ENCODE measurements at places on chromosomes 2 and 18.

DNA sequence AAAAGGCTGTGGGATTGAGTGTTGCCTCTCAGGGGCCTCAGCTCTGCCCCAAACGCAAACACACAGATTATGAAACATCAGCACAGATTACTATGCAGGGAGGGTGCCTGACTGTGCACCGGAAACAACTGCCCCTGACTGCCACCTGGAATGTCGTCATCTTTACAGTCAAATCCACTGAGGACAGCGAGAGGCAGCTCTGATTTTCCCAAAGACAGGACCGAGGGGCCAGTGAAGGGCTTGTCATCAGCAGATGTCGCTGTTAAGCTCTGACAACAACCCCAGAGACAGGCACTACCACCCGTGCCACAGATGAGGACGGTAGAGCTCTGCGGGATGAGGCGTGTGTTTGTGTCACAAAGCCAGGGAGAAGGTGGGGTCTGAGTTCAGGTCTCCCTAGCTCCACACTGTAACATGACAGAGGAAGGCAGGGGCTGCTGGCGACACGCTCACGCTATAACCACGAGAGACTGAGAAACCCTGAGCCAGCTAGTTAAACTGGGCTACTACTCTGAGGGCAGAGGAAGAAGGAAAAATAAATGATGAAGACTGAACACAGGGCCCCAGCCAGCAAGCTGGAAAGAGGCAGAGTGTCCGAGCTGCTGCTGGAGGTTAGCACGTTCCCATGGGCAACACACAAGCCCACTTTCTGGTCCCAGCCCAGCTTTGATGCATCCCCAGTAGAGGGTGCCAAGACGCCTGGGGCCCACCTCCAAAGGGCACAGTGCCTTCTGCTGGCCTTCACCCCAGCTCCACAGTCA is 47.0 kb downstream of the PARD6G start:
- DNase-seq: peak; percentile 91

- peak; percentile 90 for DNase-seq
Measured at GRCh38 chr2:199462956-199463692, 5.4 kb upstream of the SATB2 start.

DNA sequence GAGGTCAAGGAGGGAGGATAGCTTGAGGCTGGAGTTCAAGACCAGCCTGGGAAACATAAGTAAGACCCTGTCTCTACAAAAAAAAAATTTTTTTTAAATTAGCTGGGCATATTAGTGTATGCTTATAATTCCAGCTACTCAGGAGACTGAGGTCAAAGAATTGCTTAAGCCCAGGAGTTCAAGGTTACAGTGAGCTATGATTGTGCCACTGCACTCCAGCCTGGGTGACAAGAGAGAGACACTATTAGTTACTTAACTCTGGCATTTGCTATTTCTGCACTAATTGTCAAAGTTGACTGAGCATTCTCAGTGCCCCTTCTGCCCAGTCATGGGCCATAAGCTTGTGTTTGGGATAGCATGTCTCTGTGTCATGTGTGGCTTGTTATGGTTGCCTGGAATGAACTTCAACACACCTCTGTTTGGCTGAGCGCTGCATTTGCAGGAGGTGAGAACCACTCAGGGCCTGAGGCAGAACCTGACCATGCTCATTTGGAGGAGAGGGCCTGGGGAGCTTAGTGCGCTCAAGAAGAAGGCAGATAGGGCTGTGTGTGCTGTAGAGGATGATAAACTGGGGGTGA is 77.7 kb downstream of the SH3RF3 start:
- peak; percentile 40 for DNase-seq

DNA sequence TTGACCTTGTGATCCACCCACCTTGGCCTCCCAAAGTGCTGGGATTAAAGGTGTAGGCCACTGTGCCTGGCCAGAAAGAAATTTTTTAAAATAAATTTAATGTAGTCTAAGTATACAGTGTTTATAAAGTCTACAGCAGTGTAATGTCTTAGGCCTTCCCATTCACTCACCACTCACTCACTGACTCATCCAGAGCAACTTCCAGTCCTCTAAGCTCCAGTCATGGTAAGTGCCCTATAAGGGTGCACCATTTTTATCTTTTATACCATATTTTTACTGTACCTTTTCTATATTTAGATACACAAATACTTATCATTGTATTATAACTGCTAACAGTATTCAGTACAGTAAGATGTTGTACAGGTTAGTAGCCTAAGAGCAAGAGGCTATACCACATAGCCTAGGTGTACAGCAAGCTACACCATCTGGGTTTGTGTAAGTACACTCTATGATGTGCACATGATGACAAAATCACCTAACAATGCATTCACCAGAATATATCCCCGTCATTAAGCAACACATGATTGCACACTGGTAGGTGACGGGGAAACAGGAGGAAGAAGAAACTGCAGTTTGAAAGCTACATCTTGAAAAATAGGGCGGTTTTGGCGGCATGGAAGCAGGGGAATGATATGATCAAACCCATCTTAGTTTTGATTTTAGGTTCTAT is 105.1 kb upstream of the ITGB6 start:
- DNase-seq: no peak

DNA sequence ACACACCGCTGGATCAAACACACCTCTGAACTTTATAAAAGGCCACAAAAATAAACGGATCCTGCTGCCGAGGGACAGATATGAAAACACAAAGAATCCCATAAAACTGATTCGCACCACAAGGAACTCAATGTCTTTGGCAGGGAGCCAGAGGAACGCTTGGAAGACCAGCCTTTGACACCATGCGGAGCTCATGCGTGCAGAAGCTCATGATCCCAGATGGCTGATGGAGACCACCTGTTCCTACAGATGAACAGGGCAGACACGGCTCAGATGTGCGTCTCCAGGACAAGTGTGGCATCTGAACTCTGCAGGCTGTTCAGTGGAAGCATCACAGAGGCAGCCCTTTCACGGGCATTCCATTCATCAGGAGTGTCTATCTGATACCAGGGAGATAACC is 24.9 kb downstream of the COPS9 start:
- DNase-seq: no peak

DNA sequence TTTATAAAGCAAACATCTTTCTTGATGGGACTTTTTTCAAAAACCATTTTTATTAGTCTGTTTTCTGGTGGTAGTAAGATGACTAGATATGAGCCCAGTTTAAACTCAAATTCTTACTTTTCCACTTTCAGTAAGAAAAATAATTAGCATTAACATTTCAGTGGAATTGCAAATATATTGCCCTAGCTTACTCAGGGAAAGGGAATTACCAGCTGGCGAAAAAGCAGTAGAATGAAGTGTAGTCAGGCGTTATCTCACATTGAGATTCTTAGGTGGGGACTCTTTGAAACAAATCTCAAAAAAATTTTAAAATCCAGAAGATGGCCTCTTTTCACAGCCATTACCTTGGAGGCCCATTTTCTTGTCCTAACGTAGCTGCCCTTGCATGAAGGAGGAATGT is 65.8 kb downstream of the CRIM1 start:
- DNase-seq: no peak

DNA sequence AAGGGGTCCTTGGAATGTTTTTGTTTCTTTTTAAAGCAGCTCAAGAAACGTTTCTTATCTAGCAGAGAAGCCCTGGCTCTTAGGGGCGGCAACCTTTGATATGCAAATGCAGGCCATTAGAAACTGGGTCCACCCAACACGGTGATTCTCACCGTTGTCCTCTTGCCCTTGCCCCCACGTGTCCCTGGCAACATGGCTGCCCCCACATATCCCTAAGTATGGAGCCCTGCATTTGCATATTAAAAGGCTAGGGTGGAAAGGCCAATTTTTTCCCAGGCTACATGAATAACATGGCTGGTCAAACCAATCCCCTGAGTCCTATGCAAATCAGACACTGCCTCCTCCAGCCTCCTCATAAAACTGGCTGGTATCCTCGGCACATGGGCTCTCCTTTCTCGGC is 230.1 kb upstream of the SPOPL start:
- DNase-seq: no peak

GRCh38 chr2:17136877-17137276 is 381.4 kb downstream of the RAD51AP2 start:
- no peak for DNase-seq

DNA sequence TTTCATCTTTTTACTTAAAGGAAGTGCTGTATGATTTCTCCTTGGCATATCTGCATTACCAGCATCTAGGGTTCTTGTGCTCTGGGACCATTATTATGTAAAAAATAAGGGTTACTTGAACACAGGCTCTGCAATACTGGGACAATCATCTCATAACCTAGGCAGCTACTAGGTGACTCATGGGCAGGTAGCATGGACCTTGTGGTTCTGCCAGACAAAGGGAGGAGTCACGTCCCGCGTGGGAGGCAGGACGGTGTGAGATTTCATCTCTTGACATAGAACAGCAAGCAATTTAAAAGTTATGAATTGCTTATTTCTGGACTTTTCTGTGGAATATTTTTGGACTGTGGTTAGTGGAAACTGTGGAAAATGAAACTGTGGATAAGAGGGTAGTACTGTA is 34.1 kb downstream of the ASAP2 start:
- no peak for DNase-seq

DNA sequence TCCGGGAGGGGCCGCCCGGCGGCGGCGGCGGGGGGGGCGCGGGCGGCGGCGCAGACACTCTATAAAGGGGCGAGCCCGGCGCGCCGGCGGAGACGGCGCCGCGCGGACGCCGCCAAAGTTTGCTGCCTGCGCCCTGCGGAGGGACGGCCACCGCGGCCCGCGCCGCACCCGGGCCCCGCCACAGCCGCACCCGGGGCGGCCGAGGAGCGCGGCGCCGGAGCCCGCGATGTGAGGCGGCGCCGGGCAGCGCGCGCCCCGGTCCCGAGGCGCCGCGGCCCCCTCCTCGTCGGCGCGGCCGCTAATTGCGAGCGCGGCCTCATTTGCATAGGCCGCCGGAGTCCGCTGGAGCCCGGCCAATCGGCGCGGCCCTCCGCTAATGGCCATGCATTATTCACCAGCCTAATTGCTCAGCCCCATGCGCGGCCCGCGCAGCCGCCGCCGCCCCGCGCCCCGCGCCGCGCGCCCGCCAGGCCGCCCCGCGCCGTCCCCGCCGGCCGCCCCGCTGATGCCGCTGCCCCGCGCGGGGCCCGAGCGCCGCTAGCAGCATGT is at the start of gene SALL3:
TSS of gene SALL3 (plus strand) at position 89 of the 549 bp plus-strand sequence. CDS start at position 546, 457 bp downstream.
- no peak for DNase-seq

DNA sequence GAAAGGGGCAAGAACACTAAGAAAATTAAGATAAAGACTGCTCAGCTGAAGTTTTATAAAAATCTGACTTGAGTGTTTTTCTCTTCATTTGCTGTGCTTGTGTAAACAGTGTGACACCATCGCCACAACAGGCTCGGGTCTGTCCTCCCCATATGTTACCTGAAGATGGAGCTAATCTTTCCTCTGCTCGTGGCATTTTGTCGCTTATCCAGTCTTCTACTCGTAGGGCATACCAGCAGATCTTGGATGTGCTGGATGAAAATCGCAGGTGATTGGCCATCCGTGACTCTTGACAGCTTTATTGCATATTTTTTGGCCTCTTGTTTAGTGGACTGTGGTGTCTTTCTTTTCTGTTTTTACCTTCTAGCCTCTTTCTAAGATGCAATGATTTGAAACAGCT is 22.1 kb downstream of the MFF start:
- peak; percentile 29 for DNase-seq

GRCh38 chr2:36473230-36473629 is 117.7 kb downstream of the CRIM1 start:
- no peak for DNase-seq

- no peak for DNase-seq
Measured at GRCh38 chr2:213004197-213004821, 147.1 kb downstream of the IKZF2 start.

- DNase-seq: peak; percentile 46
Measured at GRCh38 chr2:175064797-175065196, 59.6 kb upstream of the CHN1 start.

- DNase-seq: no peak
Measured at GRCh38 chr2:241895712-241896641, 26.4 kb downstream of the RTP5 start.

GRCh38 chr2:22694856-22695255 is 690.1 kb upstream of the KLHL29 start:
- DNase-seq: no peak

DNA sequence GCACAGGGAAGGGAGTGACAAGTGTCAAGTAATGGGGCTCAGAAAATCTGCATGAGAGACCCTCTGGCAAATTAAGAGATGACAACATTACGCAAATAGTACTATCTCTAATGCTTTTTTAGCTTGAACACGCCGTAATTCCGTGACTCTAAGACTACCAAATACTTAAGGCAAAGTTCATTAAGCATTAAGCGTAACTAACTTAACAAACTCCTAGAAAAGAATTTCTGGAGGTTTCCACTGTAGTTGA is 1.2 kb downstream of the APOB start:
- DNase-seq: no peak

GRCh38 chr18:76847916-76848315 is 25.6 kb downstream of the ZNF236 start:
- peak; percentile 34 for DNase-seq
